ENCODE measurements at places on chromosomes 5 and 9.

DNA sequence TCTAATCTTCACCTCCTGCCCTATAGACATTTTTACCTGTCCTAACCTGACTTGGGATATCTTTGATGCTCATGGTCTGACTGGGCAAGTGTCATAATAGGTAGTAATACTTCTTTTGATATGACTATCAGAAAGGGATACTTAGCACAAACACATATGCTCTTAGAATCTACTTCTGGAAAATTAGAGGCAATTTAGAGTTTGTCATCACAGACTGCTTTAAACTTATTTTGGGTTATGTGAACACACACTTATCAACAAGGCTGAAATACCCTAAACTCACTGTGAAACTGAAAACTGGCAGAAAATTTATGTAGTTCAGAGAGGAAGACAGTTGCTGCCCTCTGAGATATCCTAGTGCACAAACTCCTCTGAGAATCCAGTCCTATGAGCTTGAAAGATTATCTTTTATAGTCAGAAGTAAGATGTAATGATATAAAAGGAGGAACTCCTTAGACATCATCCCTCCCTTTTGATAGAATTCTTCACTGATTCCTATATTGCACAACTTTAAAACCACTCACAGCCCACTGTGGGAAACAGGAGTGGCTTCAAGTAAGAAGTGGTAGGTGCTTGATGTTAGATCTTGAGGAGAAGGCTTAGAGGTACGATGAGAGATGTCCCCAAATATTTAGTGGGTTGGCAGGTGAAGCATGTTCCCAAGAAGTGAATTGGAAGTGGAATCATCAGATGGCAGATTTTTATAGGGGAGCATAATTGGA lies 273.3 kb downstream of the MAN2A1 start:
- no peak for DNase-seq

DNA sequence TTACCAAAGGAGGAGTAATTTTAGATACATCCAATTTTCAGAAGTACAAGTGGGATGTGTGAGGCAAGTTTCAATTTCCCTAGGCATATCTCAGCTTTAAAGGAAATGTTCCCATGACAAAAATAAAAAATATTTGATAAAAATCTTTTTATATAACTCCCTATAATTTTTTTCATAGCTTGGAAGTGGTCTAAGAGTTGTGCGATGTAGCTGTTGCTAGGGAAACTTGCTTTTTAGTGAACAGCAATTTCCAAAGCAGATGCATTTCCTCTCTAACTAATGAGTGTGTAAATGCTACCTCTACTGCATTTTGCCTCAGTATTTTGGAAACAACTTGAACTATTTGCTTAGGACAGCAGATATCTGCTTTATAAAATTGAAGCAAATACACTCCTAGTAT lies 39.6 kb downstream of the MACIR start:
- no peak for DNase-seq

DNA sequence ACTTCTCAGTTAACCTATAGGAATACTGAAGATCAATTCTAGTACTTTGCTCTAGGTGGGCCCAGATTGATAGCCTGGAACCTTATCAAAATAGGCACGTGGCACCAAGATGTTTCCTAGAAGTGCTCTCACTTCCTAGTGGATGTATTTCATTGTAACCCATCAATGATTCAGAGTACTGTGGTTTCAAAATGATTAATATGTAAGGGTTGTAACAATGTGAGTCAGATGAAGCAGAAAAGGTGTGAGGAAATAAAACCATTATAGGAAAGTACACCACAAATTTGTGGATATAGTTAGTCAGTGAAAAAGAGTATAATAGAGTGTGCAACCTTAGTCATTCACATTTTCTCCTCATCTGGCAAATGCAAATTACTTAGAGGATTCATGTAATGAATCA lies 177.3 kb upstream of the FST start:
- DNase-seq, result no peak

DNA sequence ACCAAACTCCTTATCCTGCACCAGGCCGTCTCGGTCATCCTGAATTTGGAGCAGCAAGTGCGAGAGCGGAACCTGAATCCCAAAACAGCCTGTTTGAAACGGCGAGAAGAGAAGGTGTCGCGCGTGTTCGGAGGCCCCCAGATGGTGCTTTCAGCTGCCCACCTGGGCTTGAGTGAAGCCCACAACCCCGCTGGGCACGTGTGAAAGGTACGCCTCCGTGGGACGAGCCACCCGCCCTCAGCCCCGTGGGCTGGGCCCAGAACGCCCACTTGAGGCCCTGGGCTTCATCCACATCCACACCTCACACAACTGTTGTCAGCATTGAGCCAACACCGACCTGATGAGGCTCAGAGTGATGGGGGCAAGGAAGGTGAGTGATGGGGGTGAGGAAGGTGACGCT lies 72.8 kb downstream of the INSL6 start:
- DNase-seq, result no peak

DNA sequence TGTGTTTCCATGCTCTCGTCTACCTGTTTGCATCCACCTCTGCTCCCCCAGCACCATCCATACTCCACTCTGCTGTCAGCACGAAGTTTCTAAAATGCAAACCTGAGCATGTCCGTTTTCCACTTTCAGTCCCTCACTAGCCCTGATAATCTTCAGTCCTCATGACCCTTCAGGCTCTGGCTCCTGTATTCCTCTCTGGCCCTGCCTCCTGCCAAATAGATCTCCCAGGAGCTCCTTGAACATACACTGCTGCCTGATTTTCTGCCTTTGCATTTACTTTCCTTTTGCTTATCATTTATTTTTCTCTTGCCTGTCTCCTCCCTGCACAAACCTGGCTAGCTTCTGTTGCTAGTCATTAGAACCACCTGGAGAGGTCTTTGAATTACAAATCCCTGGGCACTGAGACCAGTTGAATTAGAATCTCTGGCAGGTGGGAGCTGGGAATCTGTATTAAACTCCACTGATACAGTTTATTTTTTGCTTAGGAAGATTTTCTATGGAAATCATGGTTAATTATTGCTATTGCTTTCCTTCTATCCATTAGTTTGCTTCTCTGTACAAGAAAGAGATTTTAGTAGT lies 18.5 kb downstream of the ARHGEF28 start:
- no peak for DNase-seq

GRCh38 chr5:178790371-178790770 lies 59.9 kb upstream of the ZNF354A start:
- DNase-seq, result no peak
